Osteocyte (in vitro differentiated cells): ENCODE measurements at places on chromosomes 11 and 22.
A peak's percentile ranks its signal among the peaks of the same experiment; 100 is the strongest.

GRCh38 chr11:57179681-57180080 lies 2.1 kb upstream of the LRRC55 start:
- no peak for DNase-seq

- DNase-seq, result no peak
Measured at GRCh38 chr11:13160346-13160745, 117.2 kb upstream of the BMAL1 start.

GRCh38 chr22:28956506-28956905 lies 73.1 kb downstream of the ZNRF3 start:
- no peak for DNase-seq

GRCh38 chr11:14676068-14676467 lies 32.5 kb downstream of the PDE3B start:
- no peak for DNase-seq

DNA sequence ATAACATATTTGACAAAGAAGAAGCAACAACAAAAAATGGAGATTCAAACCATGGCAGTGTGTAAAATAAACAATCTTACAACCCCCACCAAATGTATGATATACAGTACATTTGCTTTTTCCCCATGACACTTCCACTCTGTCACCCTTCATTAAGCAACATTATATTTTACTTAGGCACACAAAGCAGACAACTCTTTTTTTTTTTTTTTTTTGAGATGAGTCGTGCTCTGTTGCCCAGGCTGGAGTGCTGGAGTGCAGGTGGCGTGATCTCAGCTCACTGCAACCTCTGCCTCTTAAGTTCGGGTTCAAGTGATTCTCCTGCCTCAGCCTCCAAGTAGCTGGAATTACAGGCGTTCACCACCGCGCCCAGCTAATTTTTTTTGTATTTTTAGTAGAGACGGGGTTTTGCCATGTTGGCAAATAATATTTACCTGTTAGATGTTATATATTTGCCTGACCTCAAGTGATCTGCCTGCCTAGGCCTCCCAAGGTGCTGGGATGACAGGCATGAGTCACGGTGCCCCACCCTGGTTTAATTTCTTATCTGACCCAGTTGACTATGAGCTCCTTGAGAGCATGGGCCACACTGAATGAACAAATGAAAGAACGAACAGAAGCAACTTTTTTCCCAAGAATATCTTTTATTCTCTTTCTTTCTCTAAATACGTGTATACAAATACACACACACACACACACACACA lies 5.5 kb upstream of the PCF11 start:
- no peak for DNase-seq

DNA sequence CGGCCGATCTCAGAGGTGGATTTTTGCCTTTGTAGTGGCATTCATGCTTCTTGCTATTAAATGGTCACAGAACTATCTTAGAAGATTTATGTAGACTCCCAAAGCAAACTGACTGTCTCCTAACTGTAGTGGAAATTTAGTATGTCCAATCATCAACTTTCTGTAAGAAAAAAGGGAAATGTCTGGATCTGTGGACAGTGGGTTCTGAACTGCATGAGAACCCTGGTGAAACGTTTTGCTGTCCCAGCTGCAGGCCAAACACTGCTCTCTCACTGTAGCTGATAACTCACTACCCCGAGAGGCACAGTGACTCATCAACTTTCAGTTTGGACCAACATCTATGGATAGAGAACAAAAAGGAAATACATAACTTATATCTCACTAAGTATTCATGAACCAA lies 387.1 kb downstream of the SOX6 start:
- no peak for DNase-seq

GRCh38 chr11:118530683-118531596 lies at the start of gene TMEM25:
TSS of gene TMEM25 (plus strand) at chr11:118531192. CDS start at chr11:118531802, 610 bp downstream.
- peak; percentile 87 for DNase-seq

- DNase-seq, result no peak
Measured at GRCh38 chr11:47259232-47259977, 1.6 kb downstream of the NR1H3 start.

DNA sequence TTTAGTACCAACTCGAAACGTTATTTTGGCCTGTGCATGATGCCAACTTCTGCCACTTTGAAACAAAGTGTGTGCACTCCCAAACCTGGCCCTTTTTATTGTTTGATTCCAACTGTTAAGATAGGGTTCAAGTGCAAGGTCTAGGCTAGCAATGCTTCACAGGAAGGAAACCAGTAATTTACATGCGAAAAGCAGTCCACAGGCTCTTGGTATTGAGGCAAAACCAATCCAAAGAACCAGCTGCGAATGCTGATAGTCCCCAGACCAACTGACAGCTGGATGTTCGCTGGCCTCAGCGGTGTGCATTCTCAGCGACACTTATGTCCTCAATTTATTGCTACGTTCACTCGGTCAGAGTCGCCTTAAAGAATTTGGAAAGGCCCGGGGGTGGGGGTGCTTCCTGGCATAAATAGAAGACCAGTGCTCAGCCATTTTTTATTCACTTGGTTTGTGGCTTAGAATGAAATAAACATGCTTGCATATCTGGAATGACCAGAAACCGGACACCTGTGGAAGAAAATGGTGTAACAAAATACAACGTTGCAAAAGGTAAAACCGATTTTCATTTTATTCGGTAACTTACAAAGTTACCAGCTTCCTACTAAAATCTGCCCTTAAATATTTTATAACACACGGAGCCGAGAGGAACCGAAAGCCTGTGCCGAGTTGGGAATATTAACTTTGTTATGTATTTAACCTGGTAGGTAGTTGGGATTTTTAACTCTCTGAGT lies 1.6 kb downstream of the CPT1A start:
- no peak for DNase-seq

- no peak for DNase-seq
Measured at GRCh38 chr11:73003088-73003487, 139.0 kb downstream of the FCHSD2 start.

GRCh38 chr11:94144216-94144615 lies 15.6 kb downstream of the PANX1 start:
- no peak for DNase-seq

GRCh38 chr22:36585841-36586240 lies 56.9 kb upstream of the EIF3D start:
- DNase-seq, result no peak

- DNase-seq, result no peak
Measured at GRCh38 chr11:7639643-7640025, 33.7 kb downstream of the CYB5R2 start.

GRCh38 chr11:85590848-85591483 lies 36.2 kb downstream of the DLG2 start:
- no peak for DNase-seq

DNA sequence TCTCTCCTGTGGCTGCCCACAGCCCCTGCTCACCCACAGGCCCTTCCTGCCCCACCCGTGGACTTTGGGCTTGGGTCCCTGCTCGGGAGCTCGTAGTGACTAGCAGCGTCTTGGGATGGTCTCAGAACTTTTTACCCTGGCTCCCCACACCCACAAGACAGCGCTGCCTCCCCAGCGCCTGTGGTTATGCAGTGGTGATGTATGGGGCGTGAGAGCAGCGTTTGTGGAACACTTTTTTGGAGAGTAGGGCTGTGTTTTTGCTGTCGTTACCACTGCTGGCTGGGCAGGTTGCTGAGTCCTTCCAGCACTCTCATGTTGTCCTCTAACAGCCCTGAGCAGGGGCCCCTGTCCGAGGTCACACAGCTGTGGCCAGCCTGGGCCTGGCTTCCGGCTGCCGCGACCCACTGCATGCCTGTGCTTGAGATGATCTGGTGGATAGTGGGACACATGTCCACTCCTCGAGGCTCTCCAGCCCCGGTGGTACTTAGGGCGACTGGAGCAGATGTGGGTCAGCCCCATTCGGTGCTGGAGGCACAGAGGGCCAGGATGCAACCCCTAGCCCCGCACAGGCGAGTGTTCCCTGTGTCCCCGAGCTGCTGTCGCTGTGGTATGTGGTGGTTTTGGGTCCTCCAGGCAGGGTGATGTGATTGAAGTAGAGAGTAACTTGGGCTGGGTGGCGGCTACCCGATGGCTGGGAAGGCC lies 7.1 kb upstream of the GRAMD4 start:
- no peak for DNase-seq

GRCh38 chr22:28394513-28395110 lies 285.0 kb downstream of the TTC28 start:
- DNase-seq, result no peak

DNA sequence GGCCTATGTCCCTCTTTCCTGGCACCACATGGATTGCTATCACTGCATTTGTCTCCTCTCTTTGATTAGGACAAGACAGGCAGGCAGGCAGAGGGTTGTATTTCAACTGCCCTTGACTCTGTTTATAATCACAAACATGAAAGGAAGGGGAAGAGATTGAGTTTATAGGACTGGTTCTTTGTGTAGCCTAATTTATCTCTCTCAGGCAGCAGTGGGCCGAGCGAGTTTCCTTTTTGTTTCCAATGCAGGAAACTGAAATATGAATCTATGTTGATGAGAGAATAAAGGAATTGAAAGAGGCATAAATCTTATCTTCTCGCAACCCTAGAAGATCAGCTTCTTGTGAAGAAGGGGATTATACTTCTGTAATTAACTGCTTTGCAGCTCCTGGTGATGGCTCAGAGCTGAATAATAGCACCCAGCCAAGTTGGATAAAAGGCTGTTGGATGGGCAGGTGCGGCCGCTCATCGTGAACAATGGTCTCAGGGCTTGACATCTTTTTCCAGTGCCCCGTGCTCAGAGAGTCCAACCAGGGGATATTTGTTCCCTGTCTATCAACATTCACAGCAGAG lies 80.6 kb upstream of the SYT13 start:
- DNase-seq, result no peak

DNA sequence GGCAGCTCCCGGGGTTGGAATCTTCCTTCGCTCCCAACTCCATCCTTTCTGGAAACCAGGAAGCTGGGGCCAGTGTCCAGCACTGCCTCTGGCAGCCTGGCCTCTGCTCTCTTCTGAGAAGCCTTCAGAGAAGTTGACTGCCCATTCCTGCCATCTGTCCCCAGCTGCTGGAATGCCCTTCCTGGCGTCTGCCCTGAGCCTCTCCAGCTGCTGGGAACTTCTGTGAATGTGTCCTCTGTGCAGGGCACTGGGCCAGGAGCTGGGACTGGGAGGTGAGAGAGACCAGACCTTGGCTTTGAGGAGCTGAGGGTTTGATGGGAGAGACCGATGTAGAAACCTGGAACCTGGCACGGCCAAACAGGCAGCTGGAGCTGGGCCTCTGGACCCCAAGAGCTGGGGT lies 5.9 kb upstream of the SOX10 start:
- DNase-seq, result no peak

DNA sequence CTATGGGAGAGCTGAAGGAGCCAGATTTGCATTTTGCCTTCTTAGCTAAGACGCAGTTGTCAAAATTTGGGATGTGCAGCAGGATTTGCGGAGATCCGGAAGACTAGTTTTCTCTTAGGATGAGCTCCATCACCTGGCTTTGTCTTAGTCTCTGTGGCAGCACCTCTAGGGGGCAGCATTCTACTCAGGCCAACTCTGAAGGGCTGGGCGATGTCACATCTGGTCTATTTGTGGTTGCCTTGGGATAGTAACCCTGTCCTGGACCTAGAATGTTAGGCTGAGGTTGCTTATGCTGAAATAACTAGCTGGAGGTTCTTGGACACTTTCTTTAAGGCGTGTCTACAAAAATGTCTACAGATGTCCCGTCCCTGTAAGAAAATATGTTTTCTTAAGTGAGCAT lies 116.2 kb downstream of the FAT3 start:
- DNase-seq, result peak; percentile 83

GRCh38 chr11:2297623-2298030 lies 4.1 kb downstream of the C11orf21 start:
- DNase-seq, result peak; percentile 21

DNA sequence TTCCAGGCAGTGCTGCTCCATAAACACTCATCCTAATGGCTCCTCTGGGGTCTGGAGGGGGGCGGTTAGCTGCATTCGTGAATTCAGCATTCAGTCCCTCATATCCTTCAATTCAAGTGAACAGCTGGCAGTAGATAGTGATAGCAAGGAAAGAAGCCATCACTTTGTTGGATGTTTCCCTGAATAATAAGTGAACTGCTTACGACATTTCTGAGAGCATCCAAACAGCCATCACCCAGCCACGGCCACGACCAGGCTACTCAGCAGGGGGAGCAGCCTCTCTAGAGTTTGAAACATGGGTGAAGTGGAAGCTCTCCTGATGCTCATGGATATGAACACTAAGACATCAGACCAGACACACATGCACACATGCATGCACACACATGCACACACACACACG lies 163.6 kb downstream of the NTM start:
- DNase-seq, result no peak

DNA sequence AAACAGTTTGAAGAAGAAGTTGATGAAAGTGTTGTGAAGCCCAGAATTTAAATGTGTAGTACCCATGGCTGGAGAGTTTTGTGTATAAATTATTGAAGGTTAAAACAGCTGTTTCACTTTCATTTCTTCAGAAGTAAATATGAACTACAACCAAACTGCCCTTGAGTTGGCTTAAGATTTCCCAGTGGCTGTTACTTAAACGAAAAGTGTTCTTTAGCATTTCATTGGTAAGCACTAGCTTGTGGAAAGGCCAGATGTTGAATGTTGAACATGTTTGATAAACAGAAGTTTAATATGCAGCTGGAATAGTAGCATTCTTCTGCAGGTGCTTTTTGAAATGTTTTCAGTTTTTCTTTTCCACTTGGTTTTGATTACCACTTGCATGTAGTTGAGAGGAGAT lies 83.2 kb upstream of the TNRC6B start:
- DNase-seq, result no peak

GRCh38 chr11:117654281-117655255 lies 142.4 kb downstream of the DSCAML1 start:
- no peak for DNase-seq

- DNase-seq, result no peak
Measured at GRCh38 chr11:102415304-102415916, 37.2 kb downstream of the TMEM123 start.

GRCh38 chr11:19168090-19168489 lies 33.7 kb downstream of the CSRP3 start:
- no peak for DNase-seq

DNA sequence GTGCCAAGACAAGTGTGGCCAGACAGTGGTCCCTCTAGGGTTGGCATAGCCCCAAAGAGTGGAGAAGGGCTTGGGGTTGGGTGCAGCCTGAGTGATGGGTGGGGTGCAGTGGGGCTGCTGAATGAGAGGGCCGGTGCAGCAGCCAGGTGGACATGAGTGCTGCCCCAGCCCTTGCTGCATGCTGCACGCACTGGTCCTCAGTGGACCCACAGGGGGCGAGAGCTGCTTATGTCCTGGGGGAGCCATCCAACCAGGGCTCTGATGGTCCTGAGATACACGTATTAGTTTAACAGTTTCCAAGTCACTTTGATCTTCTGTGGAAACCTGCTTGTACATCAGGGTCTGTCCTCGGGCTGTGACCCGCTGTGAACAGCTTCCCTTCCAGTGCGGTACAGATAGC lies 23.9 kb upstream of the ACR start:
- DNase-seq, result no peak

- no peak for DNase-seq
Measured at GRCh38 chr22:35446365-35446764, 46.4 kb downstream of the MCM5 start.

GRCh38 chr22:22349455-22349836 lies 104.9 kb downstream of the VPREB1 start:
- DNase-seq, result no peak

- DNase-seq, result no peak
Measured at GRCh38 chr11:83006877-83007330, 64.8 kb downstream of the RAB30 start.

GRCh38 chr11:34044664-34045485 lies 6.7 kb upstream of the CAPRIN1 start:
- no peak for DNase-seq
